Thyroid gland (tissue), 4 donors: ENCODE measurements at places on chromosomes 2 and 18. TPM values are rescaled to one million over a fixed set of nuclear protein-coding genes. Genes with fewer than 3 reads are reported as not detected.

The IL36B gene
- not detected for total RNA-seq

The FLACC1 gene
- total RNA-seq, result 2.8 TPM

The COLEC11 gene
- total RNA-seq, result 2.8 TPM

The RFX8 gene
- not detected for total RNA-seq

The UGT1A8 gene
- total RNA-seq, result 0.34 TPM

The IL1RL1 gene
- total RNA-seq, result 1.0 TPM

The FSHR gene
- total RNA-seq, result 0.13 TPM

The AKAIN1 gene
- total RNA-seq, result not detected

The FZD7 gene
- total RNA-seq, result 10.1 TPM

The FAM237A gene
- total RNA-seq, result not detected

The PTPRN gene
- not detected for total RNA-seq

The BMP10 gene
- total RNA-seq, result not detected

The EMILIN2 gene
- total RNA-seq, result 21.5 TPM

The FBXO15 gene
- 1.9 TPM for total RNA-seq

The CD8A gene
- 4.3 TPM for total RNA-seq

The MITD1 gene
- 30.1 TPM for total RNA-seq

The PRKD3 gene
- total RNA-seq, result 44.9 TPM

The SMYD1 gene
- total RNA-seq, result not detected

The HAAO gene
- 4.2 TPM for total RNA-seq

The AGPS gene
- 23.8 TPM for total RNA-seq

The AMER3 gene
- 0.08 TPM for total RNA-seq

The COMMD1 gene
- 76.0 TPM for total RNA-seq

The PSTPIP2 gene
- total RNA-seq, result 3.8 TPM
